ENCODE measurements at places on chromosomes 1 and 21. TPM values are rescaled to one million over a fixed set of nuclear protein-coding genes. Genes with fewer than 3 reads are reported as not detected.

DNA sequence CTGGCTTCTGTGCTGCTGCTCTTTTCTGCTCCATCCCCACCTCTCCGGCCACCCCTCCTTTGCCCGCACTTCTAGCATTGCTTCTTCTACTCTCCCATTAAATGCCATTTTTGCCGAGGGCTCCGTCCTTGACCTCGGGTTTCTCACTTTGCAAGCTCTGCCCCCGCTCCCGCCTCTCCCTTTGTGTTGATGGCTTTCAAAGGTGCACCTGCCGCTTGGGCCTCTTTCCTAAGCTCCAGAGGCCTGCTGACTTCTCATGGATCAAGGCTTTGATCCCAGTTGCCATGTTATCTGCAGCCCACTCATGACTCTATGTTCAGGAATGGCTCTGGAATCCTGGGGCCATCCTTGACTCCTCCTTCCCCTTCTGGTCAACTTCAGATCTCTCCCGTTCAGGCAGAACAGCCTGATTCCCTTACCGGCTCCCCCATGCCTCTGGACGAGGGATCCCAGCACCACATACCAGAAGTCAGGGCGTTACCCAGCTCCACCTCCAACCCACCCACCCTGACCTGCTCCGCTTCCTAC, 54.3 kb downstream of the TLR5 start:
- DNase-seq = no peak

DNA sequence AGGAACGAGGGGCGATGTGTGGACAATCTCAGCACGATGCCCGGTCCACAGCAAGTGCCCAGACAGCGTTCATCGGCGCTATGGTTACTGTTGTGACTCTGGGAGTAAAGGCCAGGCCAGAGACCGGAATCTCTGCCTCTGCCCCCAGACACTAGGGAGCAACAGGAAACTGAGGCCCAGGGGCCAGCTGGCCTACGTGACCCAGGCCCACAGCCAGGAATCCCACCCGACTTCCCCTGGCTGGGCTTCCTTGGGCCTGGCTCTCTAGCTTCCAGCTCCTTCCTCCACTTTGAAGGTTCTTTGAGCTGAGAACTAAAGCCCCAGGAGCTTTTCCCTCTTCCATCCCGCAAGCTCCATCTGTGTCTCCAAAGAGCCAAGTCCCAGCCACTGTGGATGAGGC, 4.6 kb downstream of the LRP8 start:
- no peak for DNase-seq

DNA sequence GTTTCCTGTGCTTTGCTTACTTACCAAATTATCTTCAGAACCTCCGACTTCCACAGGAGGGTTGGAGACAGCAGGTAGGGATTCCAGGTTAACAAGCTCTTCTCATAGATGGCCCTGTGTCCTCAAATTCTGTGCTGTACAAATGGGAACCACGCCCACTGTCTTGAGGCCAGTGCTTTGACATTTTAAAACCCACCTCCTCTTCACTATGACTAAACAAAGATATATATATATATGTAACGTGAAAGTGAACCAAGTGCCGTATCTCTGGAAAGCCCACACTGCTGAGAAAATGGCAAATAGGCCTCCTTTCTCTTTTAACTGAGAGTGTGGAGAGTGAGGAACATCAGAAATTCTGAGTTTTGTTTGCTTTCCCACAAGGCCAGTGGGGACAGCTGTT, 99.6 kb downstream of the ZBTB18 start:
- DNase-seq = no peak

The OVAAL gene
- total RNA-seq = 6.3 TPM

- no peak for DNase-seq
Observed at GRCh38 chr1:41941381-41941780, 22.7 kb upstream of the HIVEP3 start.

The RNU1-4 gene
- 6,195 TPM for total RNA-seq

DNA sequence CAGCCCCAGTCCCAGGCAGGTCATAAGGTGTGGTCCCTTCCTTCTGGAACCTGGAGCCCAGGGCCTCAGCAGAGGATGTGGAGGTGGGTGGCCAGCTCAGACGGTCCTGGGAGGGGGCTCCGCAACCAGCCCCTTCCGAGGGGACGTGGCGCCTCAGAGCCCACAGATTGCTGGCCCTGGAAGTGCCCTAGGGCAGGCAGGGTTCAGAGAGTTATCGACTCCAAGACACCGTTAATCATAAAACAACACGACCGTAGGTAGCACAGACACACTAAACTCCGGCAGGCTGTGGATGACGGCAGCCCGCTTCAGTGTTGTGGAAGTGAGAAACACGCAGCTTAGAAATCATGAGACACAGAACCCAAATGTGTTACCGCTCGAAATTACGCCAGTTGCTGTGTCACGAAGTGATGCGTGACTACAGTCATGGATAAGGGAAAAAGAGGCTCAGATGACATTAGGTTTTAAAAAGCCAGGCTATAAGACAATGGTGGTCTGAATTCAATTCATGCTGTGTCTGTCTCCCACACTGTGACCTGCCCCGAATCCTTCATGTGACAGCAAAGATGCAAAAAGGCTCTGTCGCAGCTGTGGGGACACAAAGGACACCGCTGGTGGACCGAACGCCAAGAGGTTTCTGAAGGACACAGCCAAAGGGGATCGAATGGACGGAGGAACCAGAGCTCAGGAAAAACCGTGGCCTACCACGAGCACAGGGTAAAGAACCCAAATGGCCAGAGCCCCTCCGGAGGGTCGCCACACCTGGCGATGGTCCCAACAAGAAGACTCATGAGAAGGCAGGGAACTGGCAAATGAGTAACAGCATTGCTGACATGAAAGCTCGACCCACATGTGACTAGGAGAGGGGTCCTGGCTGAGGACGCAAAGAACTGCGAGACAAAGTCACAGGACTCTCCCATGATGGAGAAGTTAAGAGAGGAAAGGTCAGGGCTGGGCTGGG, 1.7 kb upstream of the SUMO3 start:
- DNase-seq = no peak

The STIL gene
- total RNA-seq = 0.48 TPM

GRCh38 chr21:37341254-37341960, 25.2 kb upstream of the DYRK1A start:
- no peak for DNase-seq

DNA sequence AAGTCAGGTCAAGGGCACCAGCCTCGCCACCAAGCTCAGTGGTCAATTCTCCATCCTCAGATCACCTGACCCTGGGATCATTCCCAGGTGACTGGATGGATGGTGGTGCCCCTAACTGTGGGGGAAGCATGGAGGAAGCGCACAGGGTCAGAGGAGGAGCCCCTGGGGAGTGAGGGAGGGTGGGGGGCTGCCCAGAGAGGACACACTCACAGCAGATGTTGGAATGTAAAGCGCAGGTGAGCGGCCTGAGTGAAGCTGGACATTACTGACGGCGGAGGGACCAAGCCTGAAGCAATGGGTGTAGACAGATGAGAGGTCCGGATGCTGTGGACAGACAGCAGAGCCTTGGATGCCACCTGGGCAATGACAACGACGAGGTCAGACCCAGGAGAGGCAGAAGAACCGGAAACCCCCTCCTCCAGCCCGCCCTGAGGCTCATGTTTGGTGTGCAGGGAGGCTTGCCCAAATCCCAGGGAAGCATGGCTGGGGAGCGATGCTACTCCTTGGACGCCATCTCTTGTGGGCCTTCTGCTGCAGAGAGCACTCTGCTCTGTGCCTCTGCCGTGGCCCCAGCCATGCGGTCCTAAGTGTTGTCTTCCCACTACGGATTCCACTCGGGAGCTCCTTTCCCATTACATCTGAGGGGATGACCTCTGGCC, 5.7 kb upstream of the CPLANE2 start:
- no peak for DNase-seq

The CLDN14 gene
- not detected for total RNA-seq
